ENCODE measurements at places on chromosomes 3 and 15.

GRCh38 chr3:72652395-72652794 is 195.8 kb downstream of the SHQ1 start:
- DNase-seq = no peak

GRCh38 chr3:294096-294495 is 97.5 kb downstream of the CHL1 start:
- no peak for DNase-seq

- no peak for DNase-seq
Measured at GRCh38 chr15:77907824-77908751, 169.4 kb downstream of the TBC1D2B start.

DNA sequence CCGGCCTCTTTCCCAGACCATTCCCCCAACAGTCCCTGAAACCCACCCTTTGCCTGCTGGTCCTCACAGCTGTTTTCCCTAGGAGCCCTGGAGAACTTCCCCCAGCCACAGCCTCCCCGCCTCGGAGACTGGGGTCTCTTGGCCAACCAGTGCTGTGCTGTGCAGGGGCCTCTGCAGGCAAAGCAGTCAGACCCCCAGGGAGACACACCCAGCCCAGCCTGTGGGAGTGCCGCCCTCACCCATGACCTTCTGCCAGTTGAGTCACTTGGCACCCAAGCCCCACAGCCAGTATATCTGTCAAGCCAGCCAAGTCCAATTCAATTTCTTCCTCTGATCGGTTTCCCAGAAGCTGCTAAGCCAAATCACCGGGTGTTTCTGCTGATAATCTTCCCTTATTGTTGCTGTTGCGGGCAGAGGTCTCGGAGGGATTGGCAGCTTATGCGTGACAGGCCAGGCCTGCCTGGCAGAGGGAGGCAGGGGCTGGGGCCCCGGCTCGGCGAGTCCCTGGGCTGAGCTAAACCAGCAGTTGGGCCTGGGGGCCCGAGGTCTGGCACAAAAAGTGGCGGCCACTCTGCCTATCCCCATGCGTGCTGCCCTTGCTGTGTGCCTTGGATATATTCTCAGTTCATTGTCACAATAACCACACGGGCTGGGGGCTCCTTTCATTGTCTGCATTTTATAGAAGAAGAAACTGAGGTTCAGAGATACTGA is 65.6 kb upstream of the SLC6A1 start:
- DNase-seq = no peak

- DNase-seq = no peak
Measured at GRCh38 chr3:149678351-149678950, 20.6 kb upstream of the WWTR1 start.

DNA sequence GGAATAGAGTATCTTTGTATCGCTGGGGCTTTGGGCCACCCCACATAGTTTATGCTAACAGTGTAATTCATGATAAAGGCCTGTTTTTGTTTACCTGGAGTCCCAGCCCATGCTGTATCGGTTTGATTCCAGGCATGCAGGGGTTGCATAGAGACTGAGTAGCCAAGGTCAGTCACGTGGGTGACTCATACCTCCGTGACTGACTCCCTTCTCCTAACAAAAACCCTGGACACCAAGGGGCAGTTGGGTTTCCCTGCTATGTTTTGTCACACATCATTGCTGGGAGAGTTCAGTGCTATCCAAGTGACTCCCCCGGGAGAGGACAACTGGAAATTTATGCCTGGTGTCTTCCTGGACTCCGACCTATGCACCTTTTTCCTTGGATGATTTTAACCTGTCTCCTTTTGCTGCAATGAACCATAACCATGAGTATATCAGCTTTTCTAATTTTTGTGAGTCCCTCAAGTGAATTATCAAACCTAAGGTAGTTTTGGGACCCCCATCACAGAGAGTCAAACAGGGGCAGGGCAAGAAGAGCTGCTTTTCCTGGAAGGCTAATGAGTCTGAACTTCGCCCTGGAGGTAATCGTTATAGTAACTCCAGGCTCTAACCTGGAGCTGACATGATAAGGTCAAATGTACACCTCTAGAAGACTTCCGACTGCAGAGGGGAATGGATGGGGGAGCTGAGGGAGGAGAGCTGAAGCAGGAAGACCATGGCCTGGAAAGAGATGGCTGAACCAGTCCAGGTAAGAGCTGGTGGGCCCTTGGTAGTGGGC is 57.0 kb downstream of the SRGAP3 start:
- no peak for DNase-seq

- no peak for DNase-seq
Measured at GRCh38 chr3:191414732-191415131, 46.2 kb upstream of the PYDC2 start.

DNA sequence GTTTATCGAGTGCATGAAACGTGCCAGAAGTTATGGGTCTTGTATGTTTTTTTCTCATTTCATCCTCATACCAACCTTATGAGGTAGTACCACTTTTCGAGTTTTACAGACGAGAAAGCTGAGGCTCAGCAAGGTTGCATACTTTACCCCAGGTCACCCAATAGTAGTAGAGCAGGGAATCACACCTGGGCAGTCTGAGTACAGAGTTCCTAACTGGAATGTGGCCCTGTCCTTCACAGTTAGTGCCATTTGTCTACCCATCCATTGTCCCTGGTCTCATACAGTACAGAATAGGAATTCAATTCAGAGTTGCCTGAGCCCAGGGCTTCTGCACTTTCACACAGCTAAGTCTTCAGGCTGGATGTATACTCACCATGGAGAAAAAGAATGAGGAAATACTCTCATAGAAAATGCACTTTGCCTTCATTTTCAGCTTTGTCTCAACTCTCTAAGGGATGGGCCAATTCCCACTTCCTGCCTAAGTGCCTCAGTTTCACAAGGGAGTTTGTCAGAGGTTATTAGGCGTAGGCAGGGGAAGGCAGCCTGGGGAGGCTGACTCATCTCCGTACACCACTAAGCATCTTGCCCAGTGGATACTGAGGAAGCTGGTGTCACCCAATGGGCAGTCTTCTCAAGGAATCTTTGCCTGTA is 93.2 kb downstream of the TMEM212 start:
- no peak for DNase-seq

- no peak for DNase-seq
Measured at GRCh38 chr3:105274958-105275357, 91.8 kb upstream of the ALCAM start.

DNA sequence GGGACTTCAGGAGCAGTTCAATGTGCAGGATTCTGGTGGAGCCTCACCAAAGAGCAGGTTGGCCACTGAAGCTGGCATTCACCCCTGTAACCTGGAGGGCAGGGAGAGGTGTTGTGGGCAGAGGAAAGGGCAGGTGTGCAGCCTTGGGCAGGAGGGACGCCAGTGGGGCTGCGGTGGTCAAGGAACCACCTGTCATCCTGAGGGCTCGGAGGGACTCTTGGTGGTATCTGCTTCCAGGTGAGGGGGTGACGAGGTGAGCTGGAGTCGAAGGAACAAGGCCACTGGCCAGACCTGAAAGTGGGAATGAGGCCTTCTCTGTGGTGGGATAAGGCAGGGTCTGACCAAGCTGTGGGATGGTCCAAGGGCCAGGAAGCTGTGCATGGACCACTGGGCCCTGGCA is 269.5 kb downstream of the PLCL2 start:
- no peak for DNase-seq

- DNase-seq = no peak
Measured at GRCh38 chr15:97235611-97235985, 724.9 kb upstream of the ARRDC4 start.

- no peak for DNase-seq
Measured at GRCh38 chr3:52221141-52221562, 4.3 kb downstream of the TLR9 start.

DNA sequence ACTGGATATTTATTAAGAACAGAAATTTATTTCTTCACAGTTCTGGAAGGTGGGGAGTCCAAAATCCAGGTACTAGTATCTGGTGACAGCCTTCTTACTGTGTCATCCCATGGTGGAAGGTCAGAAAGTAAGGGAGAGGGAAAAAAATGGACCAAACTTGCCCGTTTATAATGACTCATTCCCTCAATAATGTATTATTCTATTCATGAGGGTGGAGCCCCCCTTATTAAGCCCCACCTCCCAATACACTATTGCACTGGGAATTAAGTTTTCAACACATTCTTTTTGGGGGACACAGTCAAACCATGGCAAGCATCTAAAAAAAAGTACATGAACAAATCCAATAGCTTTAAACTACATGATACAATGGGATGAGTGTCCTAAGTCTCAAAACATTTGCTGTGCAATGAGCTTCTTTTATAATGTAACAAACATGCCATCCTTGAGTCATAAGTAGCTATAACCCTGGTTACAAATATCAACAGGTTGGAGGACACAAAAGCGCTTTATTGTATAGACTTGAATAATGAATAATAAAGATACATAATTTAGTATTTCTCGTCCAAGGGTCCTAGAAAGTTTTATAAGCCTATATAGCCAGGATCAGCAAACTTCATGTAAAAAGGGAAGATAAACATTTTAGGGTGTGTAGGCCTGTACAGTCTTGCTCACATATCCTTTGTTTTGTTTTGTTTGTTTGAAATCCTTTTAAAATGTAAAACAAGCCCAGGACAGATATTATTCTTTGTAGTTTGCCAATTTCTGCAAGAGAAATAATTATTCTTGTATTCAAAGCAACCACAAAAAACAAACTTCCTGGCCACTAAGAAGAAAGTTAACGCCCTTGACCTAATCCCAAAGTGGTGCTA is 160.6 kb upstream of the RAP2B start:
- no peak for DNase-seq

GRCh38 chr3:23036728-23037127 is 166.4 kb upstream of the UBE2E2 start:
- DNase-seq = peak; percentile 43

- no peak for DNase-seq
Measured at GRCh38 chr3:25214034-25214433, 214.0 kb upstream of the RARB start.

DNA sequence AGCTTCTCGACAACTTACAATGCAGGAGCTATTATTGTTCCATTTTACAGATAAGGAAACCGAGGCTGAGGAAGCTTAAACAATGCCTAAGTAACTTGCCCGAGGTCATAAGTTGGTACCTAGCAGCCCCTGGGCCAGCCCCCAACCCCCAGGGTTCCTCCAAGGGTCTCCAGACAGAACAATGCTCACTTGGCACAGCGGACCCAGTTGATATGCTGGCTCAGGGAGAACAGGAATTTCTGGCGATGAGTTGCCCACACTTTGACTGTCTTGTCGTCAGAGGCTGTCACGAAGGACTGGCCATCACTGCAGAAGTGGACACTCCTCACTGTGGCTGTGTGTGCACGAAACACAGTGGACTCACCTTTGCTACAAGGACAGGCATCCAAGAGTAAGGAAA is 5.2 kb downstream of the POC1A start:
- DNase-seq = no peak

- peak; percentile 88 for DNase-seq
Measured at GRCh38 chr15:65318870-65319356, 14.4 kb downstream of the RNU5B-1 start.

DNA sequence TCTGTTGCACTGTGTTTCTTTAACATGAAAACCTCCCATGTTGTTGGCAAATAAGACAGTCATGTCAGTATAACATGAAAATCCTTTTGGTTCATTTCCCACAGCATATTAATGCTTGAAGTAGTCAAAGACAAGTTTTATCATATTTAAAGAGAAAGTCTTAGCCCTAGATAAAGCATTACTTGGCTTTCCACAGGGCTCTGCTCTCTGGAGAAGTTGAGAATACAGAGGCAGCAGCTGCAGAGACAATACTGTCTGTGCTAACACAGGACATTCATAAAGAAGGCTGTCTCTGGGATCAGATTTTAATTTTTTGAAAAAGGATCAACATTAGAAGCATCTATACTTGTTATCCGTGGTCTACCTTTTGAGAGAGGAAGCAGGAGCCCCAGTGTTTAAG is 103.4 kb upstream of the SAMMSON start:
- DNase-seq = no peak

DNA sequence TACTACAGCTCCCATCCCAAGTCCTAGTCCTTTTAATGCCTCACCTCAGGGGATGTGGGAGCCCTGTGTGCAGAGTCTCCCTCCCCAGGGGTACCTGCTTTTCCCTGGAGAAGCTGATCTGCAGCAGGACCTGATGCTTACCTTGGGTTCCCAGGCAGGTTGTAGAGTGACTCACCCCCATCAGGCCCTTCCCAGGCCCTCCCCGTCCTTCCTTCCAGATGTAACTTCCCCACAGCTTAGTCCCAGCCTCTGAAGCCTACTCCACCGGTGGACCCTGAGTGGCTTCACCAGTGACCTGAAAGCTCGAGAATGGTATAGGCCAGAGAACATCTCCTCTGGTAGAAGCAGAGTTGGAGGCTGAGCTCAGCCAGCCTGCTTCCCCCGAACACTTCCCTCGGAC is 254.2 kb upstream of the STT3B start:
- no peak for DNase-seq

DNA sequence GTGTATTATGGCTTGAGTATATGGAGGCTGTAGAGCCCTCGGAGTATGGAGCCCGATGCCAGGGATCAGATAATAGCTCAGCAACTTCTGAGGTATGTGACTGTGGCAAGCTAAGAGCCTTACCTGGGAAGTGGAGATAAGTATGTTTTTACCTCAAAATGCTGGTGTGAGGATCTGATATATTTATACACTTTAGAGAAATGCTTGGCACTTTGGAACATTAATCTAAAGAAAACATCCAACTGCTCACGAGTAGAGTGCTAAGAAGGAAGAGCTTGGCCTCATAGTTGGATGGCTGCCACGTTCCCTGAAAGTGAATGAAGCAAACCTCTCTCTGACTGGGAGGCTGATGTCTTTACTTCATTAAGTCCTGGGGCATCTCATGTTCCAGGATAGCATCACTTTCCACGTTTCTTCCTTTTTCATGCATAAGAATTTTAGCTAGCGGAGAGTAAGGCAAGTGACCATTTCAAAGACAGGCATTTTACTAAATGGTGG is 58.9 kb upstream of the GOLGA8J start:
- no peak for DNase-seq

DNA sequence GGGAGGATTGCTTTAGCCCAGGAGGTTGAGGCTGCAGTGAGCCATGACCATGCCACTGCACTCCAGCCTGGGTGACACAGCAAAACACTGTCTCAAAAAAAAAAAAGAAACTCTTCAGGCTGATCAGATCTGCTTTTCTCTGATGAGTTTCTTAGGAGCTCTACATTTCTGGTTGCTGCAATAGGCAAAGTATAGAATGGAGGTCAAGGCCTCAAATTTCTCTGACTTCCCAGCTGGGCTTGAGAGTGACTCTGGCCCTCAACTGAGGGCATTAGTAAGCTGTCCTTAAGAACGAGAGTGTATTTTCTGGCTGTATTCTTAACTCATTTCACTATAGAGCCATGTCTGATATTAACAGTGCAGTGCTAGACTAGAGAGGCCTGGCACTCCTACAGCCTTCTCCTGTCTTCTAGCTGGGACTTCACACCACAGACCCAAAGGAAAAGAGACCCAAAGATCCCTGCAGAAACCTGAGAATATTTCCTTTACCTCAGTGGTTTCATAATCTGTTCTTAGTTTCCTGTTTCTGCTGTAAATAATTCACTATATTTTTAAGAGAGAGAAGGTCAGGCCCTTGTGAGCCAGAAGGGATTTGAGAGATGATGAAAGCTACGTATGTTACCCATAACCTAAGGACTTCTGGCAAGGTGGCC is 2.0 kb upstream of the NR1I2 start:
- DNase-seq = no peak
